Stimulated activated CD8-positive, alpha-beta memory T cell treated with anti-CD3 and anti-CD28 coated beads, Interleukin-15, amount 100 ng/mL, for 48 hours (primary cell): ENCODE measurements at places on chromosomes 4 and X.

- no peak for DNase-seq
Measured at GRCh38 chrX:51847463-51847862, 46.0 kb upstream of the MAGED1 start.

GRCh38 chr4:156775813-156776212, 195.8 kb downstream of the PDGFC start:
- no peak for DNase-seq

- DNase-seq, result no peak
Measured at GRCh38 chr4:81635739-81636138, 164.0 kb upstream of the RASGEF1B start.

DNA sequence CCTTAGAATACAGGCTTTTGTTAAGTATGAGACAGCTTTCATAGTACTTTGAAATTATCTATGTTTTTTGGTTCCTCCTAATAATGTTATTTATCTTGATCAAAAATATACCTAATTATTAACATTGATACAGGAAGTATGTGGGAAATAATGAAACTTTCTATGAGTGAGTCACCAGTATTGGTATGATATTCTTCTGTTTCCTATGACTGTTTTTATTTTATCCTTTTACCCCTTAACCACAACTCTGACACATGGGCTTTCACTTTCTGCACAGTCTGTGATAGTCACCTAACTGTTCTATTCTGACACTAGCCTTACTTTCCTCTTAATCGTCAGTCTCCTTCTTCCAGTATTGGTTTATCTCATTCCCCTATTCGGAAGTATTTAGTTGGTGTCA, 4.7 kb downstream of the THAP9 start:
- DNase-seq, result no peak

DNA sequence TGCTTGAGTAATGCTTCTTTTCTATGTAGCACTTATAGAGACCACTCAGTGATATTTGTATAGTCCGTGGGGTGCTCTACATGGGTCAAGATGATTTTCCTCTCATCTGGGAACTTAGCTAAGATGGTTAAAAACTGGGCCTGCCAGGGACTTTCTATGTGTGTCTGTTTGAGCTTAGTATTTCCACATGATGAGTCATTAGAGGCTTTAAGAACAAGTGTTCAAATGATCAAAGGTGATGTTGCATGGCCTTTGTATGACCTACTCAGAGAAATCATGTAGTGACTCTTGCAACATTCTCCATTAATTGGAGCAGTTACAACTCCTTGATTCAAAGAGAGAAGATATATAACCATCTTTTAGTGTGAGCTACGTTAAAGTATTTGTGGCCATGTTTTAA, 1480.5 kb upstream of the IGFBP7 start:
- no peak for DNase-seq

DNA sequence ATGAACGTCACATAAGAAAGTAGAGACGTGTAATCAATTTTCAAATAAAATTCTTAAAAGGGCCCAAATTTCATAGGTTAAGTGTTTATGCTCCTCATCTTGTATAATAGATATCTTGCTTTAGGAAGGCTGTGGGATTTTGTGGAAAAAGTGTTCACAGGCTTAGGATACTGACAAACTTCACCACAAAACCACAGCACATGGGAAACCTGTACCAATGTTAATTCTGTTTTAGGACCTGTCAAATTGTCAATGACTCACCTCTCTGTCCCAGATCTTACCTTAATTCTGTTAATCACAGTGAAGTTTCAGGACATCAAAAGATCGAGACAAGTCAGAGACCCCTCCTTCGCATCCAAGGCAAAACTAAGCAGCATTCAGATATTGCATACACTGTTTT, 24.2 kb downstream of the FGFBP1 start:
- DNase-seq, result no peak

DNA sequence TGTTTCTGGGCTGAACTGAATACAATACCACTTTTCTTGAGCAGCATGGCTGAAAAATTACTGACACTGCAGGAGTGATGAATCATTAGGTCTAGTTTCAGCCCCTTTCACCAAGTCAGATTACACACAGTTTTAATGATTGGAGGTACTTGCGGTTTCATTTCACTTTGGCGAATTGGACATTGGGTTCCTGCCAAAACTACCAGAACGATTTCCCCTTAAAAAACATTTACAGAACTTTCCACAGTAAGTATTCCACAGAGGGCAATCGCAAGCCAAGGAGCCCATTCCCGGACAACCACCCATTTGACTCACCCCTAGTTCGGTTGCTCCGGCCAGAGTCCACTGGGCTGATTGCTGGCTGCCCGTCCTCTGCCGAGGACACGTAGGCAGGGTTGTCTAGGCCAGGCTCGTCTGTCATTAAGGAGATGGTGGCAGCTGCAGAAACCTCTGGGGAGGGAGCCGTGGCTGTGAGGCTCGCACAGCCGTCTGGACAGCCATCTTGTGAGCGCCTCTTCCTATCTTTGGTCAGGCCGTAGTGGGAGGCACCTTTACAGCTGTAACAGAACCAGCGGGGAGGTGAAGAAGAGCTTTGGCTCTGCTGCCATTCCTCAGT, 83.5 kb downstream of the LNX1 start:
- DNase-seq, result no peak

DNA sequence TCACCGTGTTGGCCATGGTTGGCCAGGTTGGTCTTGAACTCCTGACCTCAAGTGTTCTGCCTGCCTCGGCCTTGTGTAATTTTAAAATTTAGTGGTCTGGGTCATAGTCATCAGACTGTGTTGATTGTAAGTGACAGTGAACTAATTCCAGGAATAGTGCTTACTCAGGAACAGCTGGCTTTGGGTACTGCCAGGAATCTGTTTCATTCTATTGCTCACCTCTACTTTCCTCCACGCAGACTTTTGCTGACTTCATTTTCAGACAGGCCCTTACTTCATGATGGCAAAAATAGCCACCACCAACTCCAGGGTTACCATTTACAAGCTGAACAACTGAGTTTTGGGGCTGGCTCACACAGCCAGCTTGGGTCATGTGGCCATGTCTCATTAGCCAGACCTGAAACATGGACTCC, 54.6 kb downstream of the FNIP2 start:
- DNase-seq, result no peak
